ENCODE measurements at places on chromosomes 7 and 10.

DNA sequence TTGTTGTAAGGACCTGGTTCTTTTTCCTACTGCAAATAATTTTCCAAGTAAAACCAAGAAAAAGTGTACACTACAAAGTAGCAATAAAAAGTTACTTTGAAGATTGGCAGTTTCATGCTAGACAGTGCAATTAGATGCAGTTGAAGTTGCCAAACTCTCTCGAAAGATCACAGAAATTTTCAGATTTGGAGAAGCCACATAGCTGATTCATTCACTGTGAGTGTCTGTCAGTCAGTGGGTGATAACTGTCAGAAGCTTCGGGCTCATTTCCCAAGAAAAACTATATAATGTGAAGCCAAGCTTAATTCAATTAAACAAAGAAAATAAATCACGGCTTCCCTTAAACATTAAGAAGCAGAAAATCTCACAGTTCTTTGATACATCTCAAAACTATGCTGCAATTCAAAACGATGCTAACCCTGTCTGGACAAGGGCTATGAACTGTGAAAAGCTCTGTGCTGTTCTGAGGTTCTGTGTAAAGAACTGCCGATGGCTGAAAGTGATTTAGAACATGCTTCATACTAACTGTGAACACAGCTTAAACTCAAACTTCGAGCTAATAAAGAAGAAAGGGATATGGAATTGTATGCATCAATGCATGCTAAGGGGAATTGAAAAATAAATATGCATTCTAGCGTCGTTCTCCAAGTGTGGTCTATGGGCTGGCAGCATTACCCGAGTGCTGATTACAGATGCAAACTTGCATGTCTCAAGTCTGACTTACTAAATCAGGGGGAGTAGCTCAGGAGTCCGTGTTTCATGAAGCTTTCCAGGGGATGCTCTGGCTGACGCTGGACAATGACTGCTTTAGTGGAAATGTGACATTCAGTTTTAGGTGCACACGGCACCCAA lies 557.4 kb downstream of the CALN1 start:
- no peak for DNase-seq

GRCh38 chr10:95547791-95548435 lies 13.3 kb downstream of the SORBS1 start:
- no peak for DNase-seq

DNA sequence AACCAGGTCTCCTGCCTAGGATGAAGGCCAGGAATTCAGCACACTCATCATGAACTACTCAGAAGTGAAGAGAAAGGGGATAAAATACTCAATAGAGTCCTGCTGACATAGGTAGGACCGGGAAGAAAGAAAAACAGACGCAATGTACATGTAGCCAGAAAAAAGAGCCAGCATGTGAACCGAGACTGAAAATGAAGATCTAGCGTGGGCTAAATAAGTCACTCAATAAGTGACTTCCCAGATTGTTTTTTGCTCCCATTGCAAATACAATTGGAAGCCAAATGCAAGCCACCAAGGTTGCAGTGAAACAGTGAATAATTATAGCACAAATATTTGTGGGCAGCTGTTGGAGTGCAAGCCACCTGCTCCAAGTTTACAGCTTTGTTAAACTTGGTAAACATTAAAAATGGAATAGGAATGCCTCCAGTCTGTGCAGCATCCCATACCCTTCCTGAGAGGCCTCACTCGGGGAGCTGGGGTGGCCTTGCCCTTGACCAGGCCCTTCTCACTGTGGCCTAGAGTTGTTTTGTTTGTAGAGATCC lies 34.7 kb upstream of the HPS1 start:
- no peak for DNase-seq

- DNase-seq: no peak
These were observed 23.6 kb downstream of the FAM3C start for GRCh38 chr7:121372376-121373010.

DNA sequence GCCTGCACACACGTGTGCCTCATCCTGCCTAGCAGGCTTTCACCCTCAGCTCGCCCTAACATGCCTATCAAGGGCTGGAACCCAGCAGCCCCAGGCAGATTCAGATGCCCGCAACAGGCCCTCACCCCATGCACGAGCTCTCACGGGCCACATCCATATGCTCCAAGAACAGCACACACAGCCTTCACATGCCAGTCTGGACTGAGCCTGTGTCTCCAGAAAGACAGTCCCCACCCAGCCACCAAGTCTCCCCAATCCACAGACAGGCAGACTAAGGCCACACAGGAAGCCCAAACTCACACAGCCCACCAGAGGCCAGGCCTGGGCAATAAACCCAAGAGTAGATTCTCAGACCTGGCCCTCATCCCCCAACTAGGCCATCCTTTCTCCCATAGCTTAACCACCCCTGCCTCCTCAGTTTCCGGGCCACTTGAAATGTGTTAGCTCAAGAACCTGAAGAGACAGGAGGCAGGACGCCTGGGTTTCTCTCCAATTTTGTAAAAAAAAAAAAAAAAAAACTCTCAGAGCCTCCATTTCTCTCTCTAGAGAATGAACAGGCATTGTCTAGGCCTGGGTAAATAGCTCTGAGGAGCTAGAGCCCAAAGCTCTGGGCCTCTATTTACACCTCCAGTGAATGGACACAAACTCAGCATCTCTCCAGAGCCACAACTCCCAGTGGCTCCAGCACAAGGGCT lies 6.8 kb downstream of the LDB1 start:
- no peak for DNase-seq

- DNase-seq: peak; percentile 56
These were observed 227.7 kb upstream of the SEMA3E start for GRCh38 chr7:83876593-83876992.

GRCh38 chr10:26365681-26366358 lies 72.3 kb upstream of the APBB1IP start:
- DNase-seq: peak; percentile 15

- DNase-seq: no peak
These were observed 7.3 kb downstream of the LFNG start for GRCh38 chr7:2526659-2527504.
